Foreskin keratinocyte (primary cell): ENCODE measurements at places on chromosomes 7 and 10.
A peak's percentile ranks its signal among the peaks of the same experiment; 100 is the strongest.

DNA sequence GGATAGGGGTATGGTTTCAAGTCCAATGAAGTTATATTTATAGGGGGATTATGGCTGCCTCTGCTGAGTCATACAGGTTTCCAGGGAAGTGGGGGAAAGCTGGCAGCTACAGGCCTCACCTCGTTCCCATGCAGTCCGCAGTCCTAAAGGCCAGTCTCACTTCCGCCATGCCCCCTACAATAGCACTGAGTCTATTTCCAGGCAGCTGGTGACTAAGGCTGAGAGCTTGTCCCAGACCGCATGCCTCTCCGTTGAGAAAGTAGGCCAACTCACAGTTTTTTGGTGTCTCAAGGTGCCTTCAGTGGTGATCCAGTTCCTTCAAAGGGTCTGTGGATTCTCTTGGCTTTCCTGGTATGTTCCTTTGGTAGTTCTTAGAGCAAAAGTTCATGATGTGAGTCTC, 203.9 kb upstream of the GLI3 start:
- no peak for DNase-seq

DNA sequence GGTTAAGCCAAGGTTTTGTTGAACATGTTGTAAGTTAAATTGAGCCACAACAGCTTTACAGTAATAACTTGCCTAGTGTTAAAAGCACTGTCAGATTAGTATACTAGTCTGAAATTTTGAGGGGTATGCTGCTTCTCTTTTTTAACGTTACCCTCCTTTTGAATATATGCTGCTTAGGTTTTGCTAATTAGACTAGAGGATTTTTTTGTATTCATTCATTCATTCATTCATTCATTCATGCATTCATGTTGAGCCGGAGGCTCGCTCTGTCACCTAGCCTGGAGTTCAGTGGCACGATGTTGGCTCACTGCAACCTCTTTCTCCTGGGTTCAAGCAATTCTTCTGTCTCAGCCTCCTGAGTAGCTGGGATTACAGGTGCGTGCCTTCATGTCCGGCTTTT, 24.7 kb downstream of the DNAJB6 start:
- no peak for DNase-seq

DNA sequence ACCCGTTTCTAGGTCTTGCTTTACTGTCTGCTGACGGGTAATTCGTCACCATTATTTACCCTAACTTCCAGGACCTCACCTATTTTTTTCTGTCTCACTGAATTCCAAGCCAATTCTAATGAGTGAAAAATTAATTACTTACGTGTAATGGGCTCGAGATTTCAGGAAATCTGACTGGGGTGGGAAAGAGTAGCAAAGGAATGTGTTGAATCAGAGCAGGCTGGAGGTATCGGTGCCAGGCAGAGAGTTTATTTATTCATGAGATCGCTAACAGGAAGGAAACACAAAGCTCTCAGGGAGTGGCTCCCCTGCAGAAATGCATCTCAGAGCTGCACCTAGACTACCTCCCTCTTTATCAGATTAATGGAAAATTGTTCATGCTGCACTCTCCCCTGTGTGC, 4.0 kb upstream of the DIP2C start:
- peak; percentile 54 for DNase-seq

DNA sequence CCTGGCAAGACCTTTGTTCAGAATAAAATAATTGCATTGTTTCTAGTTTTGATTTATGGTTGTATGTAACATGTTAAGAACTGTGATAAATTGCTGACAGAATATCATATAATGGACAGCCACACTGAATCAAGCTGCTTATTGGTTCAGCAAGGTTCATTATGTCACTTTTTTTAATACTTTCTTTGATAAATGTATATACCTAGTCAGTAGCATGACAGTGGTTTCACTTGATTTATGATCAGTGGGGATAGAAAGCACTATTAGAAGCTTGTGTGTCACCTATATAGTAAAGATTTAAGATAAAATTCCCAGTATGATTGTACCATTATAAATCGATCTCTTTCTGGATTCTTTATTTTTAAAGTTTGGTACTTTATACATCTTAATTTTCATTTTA, 4.5 kb downstream of the BUB3 start:
- no peak for DNase-seq

- no peak for DNase-seq
These were observed 6.3 kb downstream of the CFAP69 start for GRCh38 chr7:90251304-90251635.

DNA sequence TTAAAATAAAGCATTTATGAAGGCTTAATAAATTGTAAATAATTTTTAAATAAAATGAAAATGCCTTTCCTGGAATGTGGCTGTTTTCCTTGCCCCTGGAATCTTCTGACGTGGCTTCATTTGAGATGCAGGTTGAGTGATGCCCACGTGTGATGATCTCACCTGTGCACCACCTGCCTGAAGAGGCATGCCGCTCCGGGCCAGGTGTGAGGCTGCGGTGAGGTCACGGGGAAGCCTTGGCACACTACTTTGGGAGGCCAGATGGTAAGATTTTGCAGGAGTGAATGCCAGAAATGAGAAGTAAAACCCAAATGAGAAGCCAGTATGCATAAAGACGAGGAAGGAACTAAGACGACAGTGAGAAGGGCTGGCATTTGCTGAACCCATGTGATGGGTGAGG, 36.2 kb downstream of the GOT1 start:
- peak; percentile 87 for DNase-seq
